ENCODE measurements at places on chromosomes 16 and 17.

- DNase-seq, result no peak
Measured at GRCh38 chr17:7119314-7119713, 4.7 kb upstream of the ASGR2 start.

DNA sequence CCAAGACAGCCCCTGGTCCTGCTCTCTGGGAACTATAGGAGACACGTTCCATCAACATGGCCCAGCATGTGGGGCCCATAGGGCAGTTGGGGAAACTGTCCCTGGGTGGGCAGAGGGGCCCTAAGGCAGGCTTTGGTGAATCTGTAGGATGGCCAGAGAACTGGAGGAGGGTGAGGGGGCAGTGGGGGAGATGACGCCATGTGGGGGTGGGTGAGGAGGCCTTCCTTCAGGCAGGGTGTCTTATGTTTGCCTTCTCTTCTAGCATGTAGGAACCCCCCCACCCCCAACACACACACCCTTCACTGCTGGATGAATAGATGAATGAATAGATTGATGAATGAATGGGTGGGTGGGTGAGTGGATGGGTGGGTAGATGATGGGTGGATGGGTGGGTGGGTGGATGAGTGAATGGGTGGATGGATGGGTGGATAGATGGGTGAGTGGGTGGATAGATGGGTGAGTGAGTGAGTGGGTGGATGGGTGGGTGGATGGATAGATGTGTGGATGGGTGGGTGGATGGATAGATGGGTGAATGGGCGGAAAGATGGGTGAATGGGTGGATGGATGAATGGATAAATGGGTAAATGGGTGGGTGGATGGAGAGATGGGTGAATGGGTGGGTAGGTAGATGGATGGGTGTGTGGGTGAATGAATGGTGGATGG, 2.5 kb upstream of the CBFA2T3 start:
- DNase-seq, result no peak

DNA sequence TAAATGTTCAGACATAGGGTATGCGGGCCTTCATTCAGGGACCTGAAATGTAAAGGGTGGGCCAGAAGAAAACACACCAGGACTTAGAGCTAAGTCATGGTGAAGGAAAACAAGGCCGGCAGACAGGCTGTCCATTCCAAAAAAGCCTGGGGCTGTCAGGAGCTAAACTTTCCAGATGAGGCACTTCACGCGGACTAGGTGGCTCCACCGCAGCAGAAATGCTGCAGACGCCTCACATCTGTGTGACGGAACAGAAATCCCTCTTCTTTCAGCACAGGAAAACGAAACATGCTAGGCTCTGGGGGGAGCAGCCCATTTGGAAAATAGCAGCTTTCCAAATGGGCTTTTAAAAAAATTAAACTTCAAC, 88.7 kb downstream of the HS3ST3A1 start:
- DNase-seq, result no peak

DNA sequence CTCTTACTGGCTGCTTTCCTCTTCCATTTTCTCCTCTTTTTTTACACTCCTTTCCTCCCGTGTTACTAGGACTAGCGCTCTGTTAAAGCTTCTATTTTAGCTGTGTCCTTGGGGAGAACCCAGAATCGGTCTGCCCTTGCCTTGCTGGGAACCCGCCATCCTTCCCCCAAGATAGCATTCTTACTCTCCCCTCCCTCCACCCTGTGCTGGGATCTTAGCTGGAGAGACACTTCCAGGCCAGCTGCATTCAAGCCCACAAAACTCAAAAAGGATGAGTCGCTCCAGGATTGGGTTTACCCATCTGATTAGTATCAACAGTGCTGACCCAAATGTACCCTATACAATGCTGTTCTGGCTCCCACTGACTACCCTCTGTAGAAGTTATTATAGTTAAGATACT, 200.5 kb upstream of the ASIC2 start:
- no peak for DNase-seq

GRCh38 chr16:89842471-89843408, 14.5 kb downstream of the SPIRE2 start:
- DNase-seq, result no peak

- no peak for DNase-seq
Measured at GRCh38 chr16:47262938-47263337, 119.2 kb upstream of the NETO2 start.

- no peak for DNase-seq
Measured at GRCh38 chr17:55237268-55237667, 27.5 kb upstream of the HLF start.

- no peak for DNase-seq
Measured at GRCh38 chr16:22375117-22375962, 921 bp upstream of the CDR2 start.

DNA sequence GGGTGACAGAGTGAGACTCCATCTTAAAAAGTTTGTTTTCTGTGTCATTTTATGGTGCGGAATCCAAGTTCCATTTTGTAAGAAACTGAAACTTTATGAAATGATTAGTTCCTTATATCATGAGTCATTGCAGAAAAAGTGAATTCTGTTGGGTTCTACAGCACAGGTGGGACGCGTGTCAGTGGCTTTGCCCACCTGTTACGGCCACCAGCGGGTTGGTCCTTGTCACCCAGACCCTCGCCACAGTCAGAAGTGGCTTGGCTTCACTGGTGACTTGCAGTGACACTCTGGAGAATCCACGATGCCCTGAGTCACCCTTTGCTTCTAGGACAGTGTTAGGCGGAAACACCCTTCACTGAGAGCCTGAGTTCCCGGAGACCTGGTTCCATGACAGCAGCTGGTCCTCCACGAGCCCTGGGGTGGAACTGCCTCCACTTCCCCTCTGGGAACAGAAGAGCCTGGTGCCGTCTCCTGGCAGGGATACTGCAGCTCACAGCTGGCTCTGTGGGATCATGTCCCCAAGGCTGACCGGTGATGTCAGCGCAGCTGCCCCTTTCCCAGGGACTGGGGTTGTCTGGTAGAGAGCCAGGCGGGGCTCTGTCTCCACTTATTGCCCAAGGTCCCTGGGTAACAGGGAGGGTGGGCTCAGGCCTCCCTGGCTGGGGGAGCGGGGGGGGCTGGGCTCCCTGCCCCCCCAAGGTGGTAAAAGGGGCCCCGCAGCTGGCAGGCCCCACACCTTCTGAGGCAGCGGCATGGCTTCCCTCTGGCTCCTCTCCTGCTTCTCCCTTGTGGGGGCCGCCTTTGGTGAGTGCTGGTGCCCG, at the start of gene CTRB1:
Gene CTRB1, plus strand, starts transcription at position 733 of the 821 bp plus-strand sequence. Its CDS starts 20 bp downstream, at position 753.
- no peak for DNase-seq

GRCh38 chr16:75392906-75393305, 40.4 kb downstream of the CFDP1 start:
- no peak for DNase-seq

- no peak for DNase-seq
Measured at GRCh38 chr17:56600256-56600655, 6.8 kb downstream of the NOG start.

GRCh38 chr17:12603566-12603965, 62.1 kb upstream of the MYOCD start:
- no peak for DNase-seq

GRCh38 chr17:56786989-56787482, 46.7 kb downstream of the C17orf67 start:
- no peak for DNase-seq

GRCh38 chr17:18246880-18247612, 11.5 kb downstream of the FLII start:
- no peak for DNase-seq

GRCh38 chr17:49217651-49218413, 7.3 kb downstream of the ABI3 start:
- no peak for DNase-seq

DNA sequence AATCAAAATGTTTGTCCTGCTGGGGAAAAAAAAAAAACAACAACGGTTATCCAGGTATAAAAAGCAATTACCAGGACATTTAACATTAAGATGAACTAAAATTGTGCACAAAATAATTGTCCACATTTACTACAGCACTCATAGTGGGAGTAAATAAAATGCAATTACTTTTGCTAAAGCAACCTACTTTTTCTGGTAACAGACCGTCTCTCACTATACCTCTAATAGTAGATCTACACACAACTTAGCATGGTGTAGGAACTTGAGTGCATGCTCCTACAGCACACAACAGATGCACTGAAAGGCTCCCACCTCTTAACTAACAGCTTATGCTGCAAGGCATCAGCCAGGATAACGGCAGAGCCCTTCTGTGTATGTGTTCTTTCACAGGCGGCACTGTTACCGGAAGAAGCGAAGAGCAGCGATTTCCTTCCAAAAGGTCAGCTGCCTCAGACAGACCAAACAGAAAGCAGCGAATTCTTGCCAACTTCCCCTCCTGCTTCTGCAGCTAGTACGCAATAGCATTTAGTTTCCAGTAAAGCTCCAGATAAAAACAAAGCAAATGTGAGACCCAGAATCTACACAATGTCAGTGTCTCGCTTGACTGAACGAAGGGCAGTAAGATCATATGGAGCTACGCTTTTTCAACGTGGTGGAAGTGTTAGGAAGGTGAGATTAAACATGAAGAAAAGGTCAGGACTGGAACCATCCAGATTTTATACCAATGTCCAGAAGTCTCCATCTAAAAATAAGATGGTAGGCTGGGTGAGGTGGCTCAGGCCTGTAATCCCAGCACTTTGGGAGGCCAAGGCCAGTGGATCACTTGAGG, 27.6 kb downstream of the STAT5B start:
- peak; percentile 67 for DNase-seq

DNA sequence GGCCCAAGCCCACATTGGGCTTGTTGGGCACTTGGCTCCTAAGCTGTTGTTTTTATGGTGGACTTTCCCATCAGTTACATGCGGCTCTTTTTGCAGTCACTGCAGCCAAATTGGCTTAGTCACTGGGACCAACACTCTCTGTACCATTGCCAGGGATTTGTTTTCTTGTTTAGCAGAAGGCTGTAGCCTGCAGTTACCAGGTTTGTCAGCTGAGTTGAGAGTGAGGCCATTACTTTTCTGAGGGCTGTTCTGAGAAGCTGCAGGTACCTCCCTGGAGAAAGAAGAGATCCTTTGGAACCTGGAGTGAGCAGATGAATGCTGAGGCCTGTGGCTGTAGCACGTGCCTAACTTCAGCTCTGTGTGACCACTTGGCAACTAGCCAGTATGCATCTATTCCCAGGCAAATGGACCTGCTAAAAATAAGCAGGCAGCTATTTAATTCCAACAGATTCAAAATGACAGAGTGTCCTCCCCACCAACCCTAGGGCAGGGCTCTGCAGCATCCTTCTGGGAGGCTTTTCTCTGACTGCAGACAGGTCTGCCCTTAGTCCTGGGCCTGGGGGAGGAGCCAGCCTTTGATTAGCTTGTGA, 12.9 kb downstream of the AKAP1 start:
- no peak for DNase-seq

GRCh38 chr17:68383443-68384321, 73.6 kb downstream of the WIPI1 start:
- DNase-seq, result no peak

DNA sequence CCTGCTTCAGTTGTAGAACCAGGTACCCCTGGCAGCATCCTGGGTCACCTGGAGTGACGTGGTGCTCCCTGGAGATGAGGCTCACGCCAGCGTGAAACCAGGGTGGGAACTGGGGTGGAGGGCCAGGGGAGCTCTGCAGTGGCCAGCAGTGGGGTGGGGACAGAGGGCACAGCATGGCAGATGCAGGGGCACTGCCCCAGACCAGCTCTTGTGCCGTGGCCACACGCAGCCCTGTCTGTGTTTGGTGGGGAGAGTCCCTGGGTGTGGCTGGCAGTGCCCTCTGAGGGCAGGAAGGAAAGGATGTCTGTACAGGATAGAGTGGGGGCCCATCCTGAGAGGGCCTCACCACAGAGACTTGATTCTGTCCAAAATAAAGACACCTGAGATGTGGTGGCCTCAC, 24.5 kb downstream of the ZNF750 start:
- DNase-seq, result no peak

GRCh38 chr17:66302761-66303626, 581 bp downstream of the PRKCA start:
- DNase-seq, result peak; percentile 15

GRCh38 chr16:13856398-13856797, 63.6 kb upstream of the ERCC4 start:
- no peak for DNase-seq

DNA sequence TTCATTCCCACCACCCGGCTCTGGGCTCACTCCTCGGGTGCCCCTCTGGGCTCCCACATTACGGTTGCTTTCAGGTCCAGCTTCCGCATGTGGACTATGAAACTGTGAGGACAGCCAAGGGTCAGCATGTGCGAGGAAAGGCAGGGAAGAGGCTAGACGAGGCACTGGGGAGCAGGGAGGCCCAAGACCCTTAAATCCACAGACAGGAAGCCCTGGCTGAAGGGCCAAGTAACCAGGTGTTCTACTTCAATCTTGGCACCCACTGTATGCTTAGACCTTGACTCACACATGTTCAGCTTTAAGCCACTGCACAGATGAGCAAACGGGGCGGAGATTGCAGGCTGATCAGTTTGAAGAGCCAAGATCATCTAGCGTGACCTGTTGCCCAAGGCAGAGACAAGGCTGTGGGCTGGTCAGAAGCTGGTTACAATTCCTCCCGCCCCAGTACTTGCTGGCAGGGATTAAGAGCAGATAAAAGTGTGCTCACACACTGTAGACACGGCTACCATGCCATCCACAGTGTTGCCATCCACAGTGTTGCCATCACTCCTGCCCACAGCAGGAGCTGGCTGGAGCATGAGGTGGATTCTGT, at the start of gene CES4A:
Gene CES4A, plus strand, starts transcription at position 393 of the 592 bp plus-strand sequence. Its CDS starts 184 bp downstream, at position 577.
- DNase-seq, result no peak

- no peak for DNase-seq
Measured at GRCh38 chr17:66564992-66565465, 262.6 kb downstream of the PRKCA start.

DNA sequence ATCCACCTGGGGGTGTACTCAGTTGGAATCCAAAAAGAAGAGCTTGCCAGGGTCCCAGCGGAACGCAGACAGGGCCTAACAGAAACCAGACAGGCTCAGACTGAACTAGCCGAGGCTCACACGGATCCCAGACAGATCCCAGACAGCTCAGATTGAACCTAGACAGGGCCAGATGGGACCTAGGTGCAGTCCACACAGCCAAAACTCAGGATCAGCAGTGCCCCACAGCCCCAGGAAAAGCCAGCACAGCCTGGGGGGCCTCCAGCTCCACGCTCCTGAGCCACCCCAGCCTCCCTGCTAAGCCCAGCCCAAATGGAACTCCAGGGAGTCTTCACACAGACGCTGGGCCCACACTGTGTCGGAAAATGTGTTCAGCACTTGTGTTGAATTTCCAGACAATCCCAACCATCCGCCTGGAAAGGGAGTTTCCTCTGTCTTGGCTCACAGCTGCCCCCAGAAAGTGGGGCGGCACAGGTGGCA, 7.5 kb downstream of the STX1B start:
- DNase-seq, result no peak

GRCh38 chr16:87739801-87740200, 26.0 kb downstream of the KLHDC4 start:
- no peak for DNase-seq

DNA sequence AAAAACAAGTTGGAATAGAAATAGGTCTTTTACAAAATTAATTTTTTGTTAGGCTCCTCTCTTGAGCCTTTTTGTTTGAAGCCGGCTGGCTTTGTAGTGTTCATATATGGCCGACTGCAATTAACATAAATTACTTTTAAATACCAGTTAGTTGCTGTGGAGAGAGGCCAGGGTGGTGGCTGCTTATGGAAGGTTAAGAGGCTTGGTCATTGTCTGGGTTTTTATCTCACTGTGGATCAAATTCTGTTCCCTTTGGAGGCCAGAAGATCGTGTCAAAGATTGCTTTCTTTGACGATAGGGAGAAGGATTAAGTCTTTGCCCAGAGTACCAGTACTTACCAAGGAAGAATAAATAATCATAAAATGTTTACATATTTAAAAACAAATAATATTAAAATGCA, 39.9 kb downstream of the MSI2 start:
- no peak for DNase-seq

GRCh38 chr16:58128181-58128631, 975 bp downstream of the CFAP20 start:
- no peak for DNase-seq
